ENCODE measurements at places on chromosomes 12 and 14.

DNA sequence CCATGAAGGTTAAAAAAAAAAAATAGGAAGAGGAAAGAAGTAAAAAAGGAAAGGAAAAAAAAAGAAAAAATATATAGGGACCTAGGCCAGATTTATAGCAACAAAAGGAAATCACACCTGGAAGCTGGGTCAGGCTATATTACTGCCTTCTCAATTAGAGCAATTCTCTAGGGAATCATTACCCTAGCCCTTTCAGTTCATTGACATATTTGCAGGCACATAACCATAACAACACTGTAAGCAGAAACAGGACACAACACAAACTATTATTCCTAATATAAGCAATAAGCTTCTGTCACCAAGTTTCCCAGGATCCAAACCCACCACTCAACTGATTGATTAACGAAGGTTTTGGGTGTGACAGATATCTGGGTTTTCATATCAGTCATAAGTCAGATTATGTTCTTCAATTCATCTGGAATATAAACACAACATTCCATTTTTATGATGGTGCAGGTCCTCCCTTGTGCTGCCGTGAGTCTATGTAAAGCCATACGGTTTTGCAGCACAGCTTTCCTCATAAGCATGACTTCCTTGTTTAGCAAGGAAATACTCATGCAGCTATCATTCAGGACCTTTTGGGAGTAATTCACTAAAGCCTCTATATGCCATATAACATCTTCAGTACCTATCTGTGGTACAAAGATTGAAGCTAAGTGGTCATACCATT, 4.2 kb downstream of the PCNX4 start:
- no peak for DNase-seq

- DNase-seq: no peak
Observed at GRCh38 chr14:77221241-77221871, 39.8 kb downstream of the TMEM63C start.

DNA sequence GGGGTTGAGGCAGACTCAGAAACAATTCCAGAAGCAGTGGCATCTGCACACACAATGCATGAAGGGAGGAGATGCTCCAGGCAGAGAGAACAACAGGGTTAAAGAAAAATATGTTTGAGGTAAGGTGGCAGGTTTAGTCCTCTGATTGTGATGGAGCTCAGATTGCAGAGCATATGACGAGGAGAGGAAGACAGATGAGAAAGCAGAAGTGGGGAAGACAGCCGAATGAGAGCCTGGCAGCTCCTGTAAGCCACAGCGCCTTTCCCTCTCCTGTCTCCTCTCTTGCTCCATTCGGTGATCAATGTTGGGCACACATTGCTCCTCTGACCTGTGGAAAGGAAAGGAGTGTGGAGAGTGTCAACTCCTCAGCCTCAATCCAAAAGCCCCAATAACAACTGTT, 372.2 kb downstream of the GXYLT1 start:
- DNase-seq: no peak

DNA sequence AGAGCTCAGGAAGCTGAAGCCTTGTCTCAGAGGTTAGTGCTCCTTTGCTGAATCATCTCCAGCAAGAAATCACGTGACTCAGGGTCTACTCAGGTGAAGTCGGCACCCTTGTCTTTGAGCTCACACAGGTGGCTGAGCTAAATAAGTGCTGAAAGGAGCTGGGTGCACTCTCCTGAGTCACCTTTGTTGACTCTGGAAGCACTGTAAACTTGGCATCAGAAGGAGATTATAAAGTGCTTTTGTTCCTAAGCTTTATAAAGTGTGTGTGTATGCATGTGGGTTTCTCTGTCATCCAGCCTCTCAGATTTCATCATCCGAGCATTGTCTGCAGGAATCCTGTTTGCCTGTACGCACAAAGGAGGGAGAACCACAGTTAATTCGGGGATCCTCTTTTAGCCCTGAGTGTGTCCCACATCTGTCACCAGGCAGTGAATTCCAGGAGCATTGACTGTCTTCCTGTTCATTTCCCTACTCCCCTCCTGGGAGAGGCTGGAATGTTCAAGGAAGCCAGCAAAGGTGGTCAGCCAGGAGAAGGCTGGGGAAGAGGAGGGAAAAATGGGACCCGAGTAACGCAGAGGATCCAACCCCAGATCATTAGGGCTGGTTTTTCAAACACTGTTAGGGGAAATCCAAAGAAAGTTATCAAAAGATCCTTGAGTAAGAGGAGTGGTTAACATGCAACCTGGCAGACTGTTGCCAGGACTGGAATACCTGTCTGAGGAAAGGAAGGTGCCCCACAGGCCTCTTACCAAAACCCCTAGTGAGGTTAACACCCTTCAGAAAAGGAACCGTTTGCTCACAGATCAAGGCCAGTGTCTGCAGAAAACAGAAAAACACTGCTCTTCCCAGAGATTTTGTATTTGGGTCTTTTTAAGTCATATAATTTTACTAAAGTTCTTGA, 157.5 kb upstream of the HIF1A start:
- DNase-seq: no peak

- DNase-seq: no peak
Observed at GRCh38 chr14:28570391-28570790, 196.2 kb upstream of the FOXG1 start.

DNA sequence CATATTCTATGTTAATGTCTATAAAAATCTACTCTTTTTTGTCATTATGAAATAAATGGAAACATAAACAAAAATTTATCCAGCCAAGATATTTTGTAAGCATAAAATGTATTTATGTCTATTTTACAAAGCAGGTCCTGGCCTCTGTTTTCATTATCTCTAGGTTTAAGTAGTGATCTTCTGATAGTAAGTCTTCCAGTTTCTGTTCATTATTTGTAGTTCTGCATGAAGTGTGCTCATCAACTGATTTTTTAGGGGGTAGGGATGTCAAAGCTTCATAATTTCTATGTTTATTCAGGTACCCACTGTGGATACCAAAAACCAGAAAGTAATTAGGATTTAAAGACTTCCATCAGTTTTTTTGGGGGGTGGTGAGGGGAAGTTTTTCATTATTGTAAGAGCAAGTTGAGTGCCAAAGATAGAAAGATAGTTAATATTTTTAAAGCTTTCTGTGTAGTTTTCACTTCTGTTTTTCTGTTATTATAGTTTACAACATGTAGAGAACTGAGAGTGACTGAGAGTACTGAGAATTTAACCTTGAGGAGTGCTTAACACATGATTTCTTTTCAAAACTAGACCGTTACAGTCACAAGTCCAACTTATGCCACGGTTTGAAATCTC, 30.6 kb upstream of the LMO3 start:
- DNase-seq: no peak
